ENCODE measurements at places on chromosomes 11 and 22. TPM values are rescaled to one million over a fixed set of nuclear protein-coding genes. Genes with fewer than 3 reads are reported as not detected.
A peak's percentile ranks its signal among the peaks of the same experiment; 100 is the strongest.

DNA sequence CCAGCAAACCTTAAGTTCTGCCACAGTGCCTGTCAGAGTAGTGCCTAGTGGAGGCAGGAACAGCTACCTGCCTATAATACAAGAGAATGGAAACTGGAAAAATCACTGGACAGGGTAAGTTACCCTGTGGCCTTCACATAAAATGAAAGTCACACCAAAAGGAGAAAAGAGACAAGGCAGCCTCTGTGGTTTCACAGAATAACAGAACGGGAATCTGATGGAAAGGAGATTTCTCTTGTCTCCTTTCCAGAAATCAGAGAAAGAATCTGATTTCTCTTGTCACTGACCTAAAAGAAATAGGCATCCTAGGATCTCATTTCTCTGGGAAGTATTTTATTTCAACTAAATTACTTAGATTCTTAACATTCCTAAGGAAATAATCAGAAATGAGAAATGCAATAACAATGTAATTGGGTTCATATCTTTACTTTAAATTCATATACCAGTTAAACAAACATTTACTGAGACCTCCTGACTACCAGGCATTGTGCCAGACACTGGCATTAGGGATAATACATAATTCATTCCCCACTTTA is 41.6 kb downstream of the PRCP start:
- H3K27ac ChIP-seq = no peak overlapping the region
- no peaks in the 10 kb centered on the region for H3K36me3 ChIP-seq
- H3K4me3 ChIP-seq = no peak overlapping the region
- no peaks in the 10 kb centered on the region for H3K27me3 ChIP-seq

The SLC43A1 gene
- polyA plus RNA-seq = 14.8 TPM

DNA sequence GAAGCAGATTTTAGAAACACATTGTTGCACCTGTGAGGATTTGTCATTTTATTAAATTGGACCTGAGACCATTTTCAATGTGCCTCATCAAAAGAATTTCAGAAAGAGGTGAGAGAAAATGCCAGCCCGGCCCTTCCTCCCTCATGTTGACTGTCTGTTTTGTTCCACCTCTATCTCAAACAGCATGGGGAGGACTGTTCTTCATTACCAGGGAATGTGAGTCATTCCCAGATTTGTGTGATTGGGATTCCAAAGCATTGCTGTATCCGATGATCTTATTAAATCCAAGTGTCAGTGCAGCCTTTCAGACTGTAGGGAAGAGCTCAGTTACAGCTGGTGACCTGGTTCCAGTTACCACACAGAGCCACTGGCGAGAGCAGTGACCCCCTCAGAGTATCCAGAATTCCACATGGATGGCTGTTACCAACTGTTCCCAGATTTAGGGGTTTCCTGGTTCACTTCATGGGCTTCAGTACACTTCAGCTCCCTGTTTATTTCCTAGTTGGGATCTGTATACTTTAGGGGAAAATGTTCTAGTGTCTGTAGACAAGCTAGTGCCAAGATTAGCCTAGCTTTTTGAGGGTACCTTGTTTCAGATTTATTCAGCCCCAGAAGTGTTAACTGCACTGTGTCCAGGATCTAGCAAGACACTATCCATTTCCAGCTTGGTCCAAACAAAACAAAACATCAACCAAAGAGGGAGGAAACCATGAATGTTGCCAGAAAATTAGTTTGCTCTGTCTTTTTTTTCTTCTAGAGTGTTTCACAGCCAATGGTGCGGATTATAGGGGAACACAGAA is 20.9 kb downstream of the KREMEN1 start:
- no peak overlapping the region for H3K4me3 ChIP-seq
- no peaks in the 10 kb centered on the region for H3K4me1 ChIP-seq
- no peaks in the 10 kb centered on the region for H3K27me3 ChIP-seq
- no peaks in the 10 kb centered on the region for H3K36me3 ChIP-seq
- no peak for DNase-seq

The GRM5 gene
- not detected for polyA plus RNA-seq

DNA sequence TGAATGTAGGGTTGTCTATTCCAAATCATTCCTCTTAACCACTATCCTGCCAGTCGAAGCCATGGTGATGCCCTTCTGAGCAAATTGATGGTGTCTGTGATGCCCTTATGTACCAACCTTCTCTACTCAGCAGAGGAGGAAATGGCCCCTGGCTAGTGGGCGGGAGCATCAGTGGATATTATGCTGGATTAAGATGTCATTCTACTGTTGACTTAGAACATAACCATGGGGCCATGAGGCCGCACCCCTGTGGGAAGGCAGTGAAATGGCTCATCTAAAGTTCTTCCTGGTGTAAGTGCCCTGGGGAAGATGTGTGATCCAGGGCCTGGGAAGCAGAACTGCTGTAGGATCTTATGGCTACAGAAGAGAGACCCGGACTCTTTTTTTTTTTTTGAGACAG is 20.7 kb upstream of the P2RY2 start:
- H3K27me3 ChIP-seq = no peaks in the 10 kb centered on the region
- H3K4me1 ChIP-seq = no peaks in the 10 kb centered on the region
- H3K27ac ChIP-seq = no peak overlapping the region
- DNase-seq = no peak

The RBM14 gene
- polyA plus RNA-seq = 66.2 TPM

The KRTAP5-1 gene
- not detected for polyA plus RNA-seq

DNA sequence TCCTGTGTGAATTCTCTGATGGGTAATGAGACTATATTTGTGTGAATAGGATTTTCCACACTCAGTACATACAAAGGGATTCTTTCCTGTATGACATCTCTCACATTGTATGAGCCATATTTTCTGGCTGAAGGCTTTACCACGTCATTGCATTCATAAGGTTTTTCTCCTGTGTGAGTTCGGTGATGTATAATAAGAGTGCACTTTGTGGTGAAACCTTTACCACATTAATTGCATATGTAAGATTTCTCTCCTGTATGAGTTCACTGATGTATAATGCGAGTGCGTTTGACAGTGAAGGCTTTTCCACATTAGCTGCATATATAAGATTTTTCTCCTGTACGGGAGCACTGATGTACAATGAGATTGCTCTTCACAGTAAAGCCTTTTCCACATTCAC is 455.4 kb upstream of the CNTN5 start:
- no peak overlapping the region for H3K27ac ChIP-seq
- H3K4me3 ChIP-seq = no peak overlapping the region
- H3K36me3 ChIP-seq = no peaks in the 10 kb centered on the region
- no peaks in the 10 kb centered on the region for H3K27me3 ChIP-seq
- no peak for DNase-seq
- no peaks in the 10 kb centered on the region for H3K4me1 ChIP-seq

The CRYBB3 gene
- not detected for polyA plus RNA-seq

DNA sequence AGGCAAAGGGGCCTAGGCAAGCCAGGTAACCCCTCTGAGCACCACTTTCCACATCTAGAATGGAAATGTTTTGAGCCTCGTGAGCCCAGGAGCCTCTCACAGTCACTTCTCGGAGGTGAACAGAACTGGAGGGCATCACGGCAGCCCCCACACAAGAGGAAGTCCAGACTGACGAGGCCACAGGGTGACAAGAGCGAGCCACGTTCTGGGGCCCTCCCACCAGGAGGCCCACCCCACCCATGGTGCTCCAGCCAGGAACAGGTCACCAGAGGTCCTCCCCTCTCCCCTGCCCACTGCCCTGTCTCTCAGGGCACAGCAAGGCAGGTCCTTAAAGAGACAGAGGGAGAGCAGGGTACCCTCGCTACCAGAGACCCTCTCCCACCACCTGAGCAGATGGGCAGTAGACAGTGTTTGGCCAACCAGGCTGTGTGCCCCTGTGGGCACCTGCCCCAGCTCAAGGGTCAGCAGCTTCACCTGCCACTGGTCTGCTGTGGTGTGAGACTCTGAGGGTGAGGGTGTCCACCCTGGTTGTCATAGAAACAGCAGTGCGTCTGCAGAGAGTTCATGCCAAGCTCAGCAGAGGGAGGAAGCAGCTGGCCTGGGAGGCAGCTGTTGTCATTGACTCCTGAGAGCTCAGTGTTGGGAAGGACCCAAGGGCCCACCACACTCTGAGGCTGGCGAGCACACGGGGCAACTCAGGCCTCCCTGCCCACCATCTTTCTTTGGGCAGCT is 31.4 kb downstream of the RSPH14 start:
- H3K4me1 ChIP-seq = no peaks in the 10 kb centered on the region
- no peaks in the 10 kb centered on the region for H3K27me3 ChIP-seq
- H3K4me3 ChIP-seq = no peak overlapping the region
- H3K36me3 ChIP-seq = no peaks in the 10 kb centered on the region

The RNF215 gene
- 0.53 TPM for polyA plus RNA-seq

The SYT7 gene
- polyA plus RNA-seq = not detected

- no peak overlapping the region for H3K4me3 ChIP-seq
- no peak overlapping the region for H3K27ac ChIP-seq
- H3K4me1 ChIP-seq = no peaks in the 10 kb centered on the region
- H3K36me3 ChIP-seq = no peaks in the 10 kb centered on the region
- DNase-seq = peak; percentile 4
Measured at GRCh38 chr11:5380740-5381342, 2.8 kb upstream of the OR51M1 start.
